Midbrain (tissue), 1 donor: ENCODE measurements at places on chromosomes 1 and 21.

DNA sequence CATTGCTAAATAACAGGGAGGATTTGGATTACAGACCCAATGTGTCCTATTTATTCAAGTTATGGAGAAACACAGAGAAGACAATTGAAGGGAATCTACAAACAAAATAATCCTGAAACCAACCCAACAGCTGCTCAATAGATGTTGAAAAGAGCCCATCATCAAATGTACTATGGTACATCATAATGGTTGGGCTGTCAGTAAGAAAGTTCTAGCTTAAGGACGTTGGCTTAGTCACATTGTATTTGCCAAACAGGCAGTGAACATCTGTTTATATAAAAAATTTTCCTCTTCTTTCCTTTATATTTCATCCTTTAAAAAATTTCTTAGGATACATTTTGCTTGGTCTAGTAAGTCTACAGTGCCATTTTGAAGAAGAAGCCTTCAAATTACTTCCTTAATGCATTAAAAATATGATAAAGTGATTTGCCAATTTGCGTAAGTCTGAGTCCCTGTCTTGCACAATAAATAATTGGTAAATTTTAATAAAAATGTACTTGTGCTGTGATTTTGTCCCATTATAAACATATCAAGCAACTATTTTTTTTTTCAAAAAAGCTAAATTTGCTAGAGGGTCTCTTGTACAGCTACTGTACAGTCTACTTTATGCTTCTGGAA lies 14.4 kb downstream of the MAP3K7CL start:
- no peak for DNase-seq

- DNase-seq, result no peak
Measured at GRCh38 chr1:234619794-234620247, 9.8 kb upstream of the IRF2BP2 start.

GRCh38 chr1:2914702-2915101 lies 106.6 kb upstream of the ACTRT2 start:
- peak; percentile 65 for DNase-seq

- DNase-seq, result no peak
Measured at GRCh38 chr1:183461350-183461749, 10.9 kb upstream of the SMG7 start.
